ENCODE measurements at places on chromosomes 1 and 21.

- DNase-seq: no peak
Observed at GRCh38 chr1:242132121-242132817, 133.4 kb upstream of the MAP1LC3C start.

DNA sequence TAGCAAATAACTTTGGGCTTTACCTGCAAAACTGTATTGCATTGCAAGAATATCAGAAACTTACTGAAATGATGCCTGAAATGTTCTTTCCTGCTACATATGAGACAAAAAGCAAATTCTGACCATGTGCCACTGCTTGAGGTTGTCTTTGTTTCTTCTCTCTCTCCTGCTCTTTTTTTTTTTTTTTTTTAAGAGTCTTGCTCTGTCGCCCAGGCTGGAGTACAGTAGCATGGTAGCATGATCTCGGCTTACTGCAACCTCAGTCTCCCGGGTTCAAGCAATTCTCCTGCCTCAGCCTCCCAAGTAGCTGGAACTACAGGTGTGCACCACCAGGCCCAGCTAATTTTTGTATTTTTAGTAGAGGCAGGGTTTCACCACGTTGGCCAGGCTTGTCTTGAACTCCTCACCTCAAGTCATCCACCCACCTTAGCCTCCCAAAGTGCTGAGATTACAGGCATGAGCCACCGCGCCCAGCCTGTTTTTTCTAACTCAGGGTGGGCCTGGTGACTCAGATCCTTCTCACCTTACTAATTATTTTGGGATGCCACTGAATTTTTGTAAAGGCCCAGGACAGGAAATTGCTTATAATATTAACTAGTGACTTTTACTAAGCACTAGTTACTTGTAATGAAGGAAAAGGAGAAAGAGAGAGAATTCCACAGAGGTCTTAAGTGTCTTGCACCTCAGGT lies 35.9 kb downstream of the DNASE2B start:
- no peak for DNase-seq

- DNase-seq: no peak
Observed at GRCh38 chr1:57033222-57034001, 67.6 kb upstream of the C8B start.

GRCh38 chr1:160371346-160371631 lies 4.4 kb downstream of the NHLH1 start:
- no peak for DNase-seq

DNA sequence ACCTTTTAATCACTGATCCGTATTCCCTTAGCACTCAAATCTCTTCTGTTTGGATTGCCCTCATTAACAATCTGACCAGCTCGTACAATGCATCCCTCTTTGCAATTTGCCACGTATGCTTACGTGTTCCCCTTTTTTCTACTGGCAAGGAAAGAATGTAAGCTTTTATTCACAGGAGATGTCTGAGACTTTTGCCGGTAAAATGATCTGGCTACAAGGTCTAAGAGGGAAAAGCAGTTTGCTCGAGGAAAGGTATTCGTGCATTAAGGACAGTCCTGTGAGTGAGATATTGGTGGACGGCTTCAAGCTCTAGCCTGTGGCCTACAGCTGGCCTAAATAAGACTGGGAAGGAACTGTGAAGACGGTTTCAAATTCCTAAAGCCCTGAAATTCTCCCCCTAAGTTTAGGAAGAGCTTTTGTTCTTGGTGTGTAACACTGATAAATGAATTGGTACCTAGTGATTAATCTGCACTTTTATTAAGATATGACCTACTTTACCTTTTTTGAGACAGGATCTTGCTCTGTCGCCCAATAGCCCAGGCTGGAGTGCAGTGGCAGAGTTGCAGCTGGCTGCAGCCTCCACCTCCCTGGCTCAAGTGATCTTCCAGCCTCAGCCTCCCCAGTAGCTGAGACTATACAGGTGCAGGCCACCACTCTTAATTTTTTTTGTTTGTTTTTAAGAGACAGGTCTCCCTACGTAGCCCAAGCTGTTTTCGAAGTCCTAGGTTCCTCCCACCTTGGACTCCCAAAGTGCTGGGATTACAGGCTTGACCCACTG lies 895 bp upstream of the UBR4 start:
- DNase-seq: no peak

Measured in mucosa of descending colon (tissue), 3 donors.